ENCODE measurements at places on chromosomes 5 and 9.

GRCh38 chr5:113044776-113045465 is 68.3 kb downstream of the DCP2 start:
- H3K4me3 ChIP-seq: no peak overlapping the region
- no peak for DNase-seq
- peaks cover 34% of the 10 kb centered on the region for H3K36me3 ChIP-seq
- H3K4me1 ChIP-seq: peaks cover 25% of the 10 kb centered on the region
- H3K27me3 ChIP-seq: no peaks in the 10 kb centered on the region

- peaks cover 15% of the 10 kb centered on the region for H3K27me3 ChIP-seq
- no peak overlapping the region for H3K4me3 ChIP-seq
- peaks cover 35% of the 10 kb centered on the region for H3K4me1 ChIP-seq
- H3K27ac ChIP-seq: peak overlapping the region; percentile 57
These were observed 210.1 kb downstream of the GOLPH3 start for GRCh38 chr5:31964007-31964360.

DNA sequence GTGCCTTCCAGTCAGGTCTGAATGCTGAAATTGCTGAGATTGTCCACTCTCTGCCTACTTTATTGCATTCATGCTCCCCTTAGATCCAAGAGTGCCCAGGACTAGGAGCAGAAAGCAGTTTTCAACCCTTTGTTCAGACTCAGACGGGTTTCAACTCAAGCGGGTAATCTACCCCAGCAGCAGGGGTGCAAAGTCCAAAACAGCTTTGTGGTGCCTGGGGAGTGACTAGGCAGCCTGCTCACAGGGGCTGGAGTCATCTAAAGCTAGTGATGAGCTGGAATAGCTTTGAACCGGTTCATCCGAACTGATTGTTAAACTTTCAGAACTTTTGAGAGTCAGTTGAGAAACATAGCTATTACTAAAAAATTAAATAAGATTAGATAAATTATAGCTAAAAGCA is 71.0 kb upstream of the IQGAP2 start:
- H3K27ac ChIP-seq: no peak overlapping the region
- peaks cover 69% of the 10 kb centered on the region for H3K4me1 ChIP-seq
- H3K27me3 ChIP-seq: no peaks in the 10 kb centered on the region
- H3K36me3 ChIP-seq: peaks cover 13% of the 10 kb centered on the region

- H3K4me3 ChIP-seq: no peak overlapping the region
- H3K4me1 ChIP-seq: peaks cover 44% of the 10 kb centered on the region
- no peaks in the 10 kb centered on the region for H3K36me3 ChIP-seq
- H3K27me3 ChIP-seq: peaks cover 7% of the 10 kb centered on the region
These were observed 37.1 kb downstream of the FAM163B start for GRCh38 chr9:133571896-133572595.

- H3K27ac ChIP-seq: no peak overlapping the region
- peaks cover 8% of the 10 kb centered on the region for H3K4me1 ChIP-seq
- H3K4me3 ChIP-seq: no peak overlapping the region
- no peaks in the 10 kb centered on the region for H3K27me3 ChIP-seq
These were observed 15.4 kb downstream of the IARS1 start for GRCh38 chr9:92278110-92278509.

DNA sequence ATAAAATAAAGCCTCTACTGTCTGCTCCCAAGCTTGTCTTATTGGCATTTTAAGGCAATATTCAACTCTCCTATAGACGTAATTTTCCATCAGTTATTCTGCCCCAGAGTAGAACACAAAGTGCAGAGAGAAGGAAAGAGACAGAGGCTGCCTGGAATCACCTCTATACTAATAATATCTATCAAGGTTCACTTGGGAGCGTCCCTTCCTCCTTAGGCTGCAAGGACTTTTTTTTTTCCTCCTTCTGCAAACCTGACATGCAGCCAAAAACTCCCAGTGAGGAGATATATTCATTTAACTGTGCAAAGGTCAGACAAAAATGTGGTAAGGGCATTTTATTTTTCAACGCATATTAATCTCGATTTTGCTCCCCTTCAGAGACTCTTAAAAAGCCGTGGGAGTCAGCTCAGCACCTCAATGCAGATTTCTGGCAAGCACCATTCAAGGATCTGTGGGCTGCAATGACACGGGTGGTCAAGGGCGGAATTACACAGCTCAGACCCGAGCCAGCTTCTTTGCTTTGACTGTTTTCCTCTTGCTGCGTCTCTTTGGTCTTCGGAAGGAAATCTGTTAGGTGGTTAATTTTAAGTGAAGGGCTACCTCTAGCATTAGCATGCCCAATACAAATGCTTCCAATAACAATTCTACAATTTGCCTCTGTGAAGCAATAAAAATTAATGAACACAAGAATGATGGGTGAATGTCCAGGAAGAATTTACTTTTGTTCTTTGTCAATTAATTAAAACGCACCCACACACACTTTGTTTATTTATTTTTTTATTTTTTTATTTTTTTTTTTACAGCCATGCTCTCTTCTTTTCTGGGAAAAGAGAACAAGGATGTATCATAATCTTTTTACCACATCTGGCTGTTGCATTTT is 587.7 kb upstream of the GRAMD2B start:
- no peak overlapping the region for H3K4me3 ChIP-seq
- peaks cover 13% of the 10 kb centered on the region for H3K36me3 ChIP-seq
- peaks cover 45% of the 10 kb centered on the region for H3K4me1 ChIP-seq
- peak; percentile 49 for DNase-seq

DNA sequence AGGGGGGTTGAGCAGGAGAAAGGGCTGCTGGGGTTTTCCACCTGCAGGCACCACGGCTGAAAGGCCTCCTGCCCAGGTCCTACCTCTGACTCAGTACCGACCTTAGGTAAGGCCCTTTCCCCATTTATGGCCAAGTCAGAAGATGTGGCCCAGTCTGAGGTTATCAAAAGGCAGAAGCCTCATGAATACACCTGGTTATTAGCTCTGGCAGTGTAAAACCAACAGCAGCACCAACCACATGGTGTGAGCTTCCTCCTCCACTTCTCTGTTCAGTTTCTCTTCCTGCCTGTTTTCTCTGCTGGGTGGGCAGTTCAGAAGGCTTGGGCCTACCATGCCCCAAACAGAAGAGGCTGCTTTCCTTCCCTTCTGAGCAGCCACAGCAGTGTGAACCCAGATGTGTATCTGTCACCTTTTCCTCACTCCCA is 86.9 kb downstream of the UGCG start:
- DNase-seq: no peak
- no peak overlapping the region for H3K4me3 ChIP-seq
- peaks cover 4% of the 10 kb centered on the region for H3K27me3 ChIP-seq
- no peaks in the 10 kb centered on the region for H3K36me3 ChIP-seq
- no peak overlapping the region for H3K27ac ChIP-seq

DNA sequence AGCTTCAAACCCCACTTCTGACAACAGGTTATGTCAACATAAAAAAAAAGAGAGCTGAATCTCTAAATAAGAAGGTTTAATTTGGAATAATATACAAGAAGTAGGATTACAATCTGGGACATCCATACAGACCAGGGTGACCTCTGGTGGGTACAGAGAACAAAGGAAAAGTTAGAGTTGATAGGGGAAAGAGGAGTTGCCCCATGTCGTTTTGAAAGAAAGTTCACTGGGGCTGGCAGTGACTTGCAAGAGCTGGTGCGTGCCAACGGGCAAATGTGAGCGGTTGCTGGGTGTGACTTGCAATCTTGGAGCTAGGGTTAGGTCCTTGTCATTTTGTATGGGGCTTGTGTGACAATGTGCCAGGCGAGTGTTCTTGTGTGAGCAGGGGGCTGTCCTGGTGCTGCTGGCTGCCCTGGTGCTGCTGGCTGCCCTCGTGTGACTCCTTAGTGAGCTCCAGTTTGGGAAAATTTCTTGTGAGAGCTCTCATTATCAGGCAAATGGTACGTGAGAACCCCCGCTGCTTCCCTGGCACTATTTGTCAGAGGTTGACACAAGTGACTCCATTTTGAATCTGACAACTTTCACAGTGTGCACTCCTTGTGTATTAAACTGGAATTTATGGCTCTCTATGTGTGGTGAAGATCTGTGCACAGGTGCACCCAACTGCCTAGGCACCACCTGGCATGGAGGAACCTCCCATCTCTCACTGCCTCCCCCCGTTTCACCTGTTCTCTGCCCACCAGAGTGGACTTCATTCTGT is 69.8 kb downstream of the UBE2QL1 start:
- no peaks in the 10 kb centered on the region for H3K36me3 ChIP-seq
- H3K27ac ChIP-seq: no peak overlapping the region
- H3K27me3 ChIP-seq: peaks cover 30% of the 10 kb centered on the region
- H3K4me3 ChIP-seq: no peak overlapping the region
- no peak for DNase-seq

DNA sequence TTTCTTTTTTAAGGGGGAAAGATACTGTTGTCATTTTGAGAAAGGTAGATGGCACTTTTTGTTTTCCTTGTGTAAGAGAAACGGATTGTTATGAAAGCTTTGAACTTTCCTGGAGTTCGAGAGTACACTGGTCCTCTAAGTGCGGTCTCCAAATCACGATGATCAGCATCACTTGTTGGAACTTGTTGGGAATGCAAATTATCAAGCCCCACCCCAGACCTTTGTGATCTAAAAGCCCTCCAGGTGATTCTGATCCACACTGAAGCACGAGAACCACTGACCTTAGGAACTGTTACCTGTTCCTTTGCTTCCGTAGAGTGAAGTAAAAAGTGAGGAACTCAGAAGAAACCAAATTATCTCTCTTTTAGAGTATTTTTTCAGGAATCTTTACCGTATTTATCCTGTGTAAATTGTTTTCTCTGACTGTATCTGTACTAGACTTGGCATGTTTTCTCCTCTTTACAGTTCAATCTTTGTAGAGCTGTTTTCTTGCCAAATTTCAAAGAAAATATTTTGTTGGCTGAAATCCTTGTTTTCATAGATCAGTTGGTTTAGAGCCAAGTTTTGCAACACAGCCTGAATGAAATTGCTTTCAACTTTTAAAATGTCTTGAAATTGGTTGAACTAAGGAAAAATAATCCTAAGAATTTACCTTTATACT is 4.0 kb downstream of the MAT2B start:
- peaks cover 36% of the 10 kb centered on the region for H3K4me1 ChIP-seq
- peaks cover 54% of the 10 kb centered on the region for H3K36me3 ChIP-seq
- H3K4me3 ChIP-seq: peak overlapping the region; percentile 63
- DNase-seq: no peak
- H3K27ac ChIP-seq: peak overlapping the region; percentile 57
- H3K27me3 ChIP-seq: no peaks in the 10 kb centered on the region

GRCh38 chr9:9846557-9846956 is 766.2 kb downstream of the PTPRD start:
- no peaks in the 10 kb centered on the region for H3K27me3 ChIP-seq
- no peaks in the 10 kb centered on the region for H3K36me3 ChIP-seq
- H3K27ac ChIP-seq: no peak overlapping the region
- H3K4me3 ChIP-seq: no peak overlapping the region
- no peaks in the 10 kb centered on the region for H3K4me1 ChIP-seq

GRCh38 chr9:72950875-72951442 is 1.9 kb downstream of the ALDH1A1 start:
- no peak for DNase-seq
- H3K27me3 ChIP-seq: peaks cover 3% of the 10 kb centered on the region
- H3K4me1 ChIP-seq: no peaks in the 10 kb centered on the region
- no peak overlapping the region for H3K27ac ChIP-seq

GRCh38 chr9:137479892-137480685 is 21.0 kb upstream of the NSMF start:
- peaks cover 8% of the 10 kb centered on the region for H3K36me3 ChIP-seq
- DNase-seq: no peak
- no peak overlapping the region for H3K27ac ChIP-seq
- H3K4me3 ChIP-seq: no peak overlapping the region
- H3K27me3 ChIP-seq: no peaks in the 10 kb centered on the region
- peaks cover 8% of the 10 kb centered on the region for H3K4me1 ChIP-seq

DNA sequence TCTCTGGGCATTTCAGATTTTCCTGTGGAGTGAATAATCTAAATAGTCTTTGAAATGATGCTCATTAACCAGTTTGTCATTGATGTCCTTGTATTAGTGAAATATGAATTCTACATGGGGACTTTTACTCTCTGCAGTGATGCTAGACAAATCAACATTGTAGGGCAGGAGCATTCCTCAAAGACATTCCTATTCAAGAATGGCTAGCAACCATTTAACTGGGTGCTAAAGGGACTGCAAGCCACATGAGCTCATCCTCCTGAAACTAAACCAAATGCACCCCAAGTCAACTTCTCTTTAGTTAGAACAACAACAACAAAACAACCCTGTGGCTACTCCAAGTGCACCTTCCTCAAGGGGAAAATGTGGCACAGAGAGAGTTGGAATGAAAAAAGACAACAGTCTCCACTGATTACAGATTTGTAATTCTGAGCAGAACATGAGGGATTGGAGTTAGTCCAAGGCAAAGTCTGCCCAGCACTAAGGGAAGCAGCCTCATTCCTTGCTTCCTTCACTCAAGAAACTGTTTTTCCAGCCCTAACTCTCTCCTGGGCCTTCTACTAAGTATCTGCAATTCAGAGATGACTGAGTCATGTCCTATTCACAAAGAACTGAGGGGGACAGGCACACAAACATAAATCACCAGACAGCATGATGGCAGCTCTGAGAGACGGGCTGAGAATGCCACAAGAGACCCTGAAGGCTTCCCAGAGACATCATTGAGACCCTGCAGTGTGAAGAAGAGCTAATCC is 82.0 kb upstream of the WWC1 start:
- H3K27ac ChIP-seq: no peak overlapping the region
- DNase-seq: no peak
- H3K36me3 ChIP-seq: peaks cover 4% of the 10 kb centered on the region
- H3K27me3 ChIP-seq: no peaks in the 10 kb centered on the region

DNA sequence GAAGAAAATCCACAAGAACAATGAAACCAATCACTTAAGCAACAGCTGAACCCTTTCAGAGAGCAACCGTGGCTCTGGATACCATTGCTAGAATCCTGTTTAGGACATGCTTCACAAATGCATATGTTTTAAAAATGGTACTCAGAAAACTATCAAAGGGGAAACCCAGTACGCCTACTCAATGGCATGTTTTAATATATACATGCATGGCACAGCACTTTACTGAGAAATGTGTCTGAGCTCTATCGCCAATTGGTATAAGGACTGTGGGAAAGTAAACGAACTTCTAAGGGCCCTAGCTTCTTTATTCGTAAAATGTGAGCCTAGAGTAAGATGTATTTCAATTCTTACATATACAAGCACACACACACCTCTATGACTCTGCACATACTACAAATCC is 72.3 kb downstream of the PTBP3 start:
- no peak overlapping the region for H3K27ac ChIP-seq
- no peak for DNase-seq
- no peak overlapping the region for H3K4me3 ChIP-seq
- no peaks in the 10 kb centered on the region for H3K4me1 ChIP-seq
- H3K27me3 ChIP-seq: no peaks in the 10 kb centered on the region

DNA sequence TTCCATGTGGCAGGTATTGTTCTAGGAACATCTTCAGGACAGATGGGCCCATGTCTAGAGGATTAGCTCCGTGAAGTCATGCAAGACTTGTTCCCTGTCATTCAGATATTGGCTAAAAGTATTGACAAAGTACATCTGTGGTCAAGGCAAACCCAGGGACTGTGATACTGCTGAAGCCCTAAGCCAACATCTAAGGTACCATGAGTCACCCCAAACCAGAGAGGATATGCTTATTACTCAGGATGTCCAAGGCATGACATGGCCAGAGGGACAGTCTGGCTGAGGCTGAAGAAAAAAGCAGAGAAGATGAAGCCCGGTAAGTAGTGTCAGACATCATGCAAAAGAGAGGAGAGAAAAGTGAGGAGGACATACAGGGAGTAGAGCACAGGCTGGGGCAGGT is 31.0 kb downstream of the HMHB1 start:
- no peaks in the 10 kb centered on the region for H3K36me3 ChIP-seq
- no peak overlapping the region for H3K27ac ChIP-seq
- DNase-seq: no peak
- peaks cover 6% of the 10 kb centered on the region for H3K27me3 ChIP-seq
- H3K4me3 ChIP-seq: no peak overlapping the region
- H3K4me1 ChIP-seq: no peaks in the 10 kb centered on the region

- H3K36me3 ChIP-seq: no peaks in the 10 kb centered on the region
- peaks cover 4% of the 10 kb centered on the region for H3K27me3 ChIP-seq
- H3K4me3 ChIP-seq: peak overlapping the region; percentile 22
- H3K4me1 ChIP-seq: peaks cover 28% of the 10 kb centered on the region
These were observed 136.3 kb downstream of the ASTN2 start for GRCh38 chr9:117278471-117279035.

All from nephron progenitor cell (in vitro differentiated cells).